Kasumi-1 (cell line): ENCODE measurements at places on chromosomes 16 and 17.

DNA sequence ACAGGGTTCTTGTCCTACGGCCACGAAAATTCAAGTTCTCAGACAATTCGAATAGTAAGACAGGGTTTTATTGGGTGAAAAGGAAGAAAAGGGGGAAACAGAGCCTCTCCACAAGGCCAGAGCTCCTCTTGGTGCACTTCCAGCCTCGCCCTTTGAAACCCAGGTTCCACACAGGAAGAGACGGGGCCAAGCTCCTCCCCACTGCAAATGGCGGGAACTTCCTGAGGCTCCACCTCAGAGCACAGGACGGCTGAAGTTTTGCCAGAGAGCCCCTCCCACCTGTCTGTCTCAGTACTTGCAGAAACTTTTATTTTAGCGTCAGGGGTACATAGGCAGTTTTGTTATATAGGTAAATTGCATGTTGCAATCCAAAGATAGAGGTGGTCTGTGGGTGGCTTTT, 165.7 kb upstream of the CDH8 start:
- no peak for DNase-seq

GRCh38 chr17:58535431-58535830, 21.0 kb upstream of the MTMR4 start:
- no peak for DNase-seq

GRCh38 chr17:44178133-44178532, 7.6 kb downstream of the ASB16 start:
- no peak for DNase-seq

DNA sequence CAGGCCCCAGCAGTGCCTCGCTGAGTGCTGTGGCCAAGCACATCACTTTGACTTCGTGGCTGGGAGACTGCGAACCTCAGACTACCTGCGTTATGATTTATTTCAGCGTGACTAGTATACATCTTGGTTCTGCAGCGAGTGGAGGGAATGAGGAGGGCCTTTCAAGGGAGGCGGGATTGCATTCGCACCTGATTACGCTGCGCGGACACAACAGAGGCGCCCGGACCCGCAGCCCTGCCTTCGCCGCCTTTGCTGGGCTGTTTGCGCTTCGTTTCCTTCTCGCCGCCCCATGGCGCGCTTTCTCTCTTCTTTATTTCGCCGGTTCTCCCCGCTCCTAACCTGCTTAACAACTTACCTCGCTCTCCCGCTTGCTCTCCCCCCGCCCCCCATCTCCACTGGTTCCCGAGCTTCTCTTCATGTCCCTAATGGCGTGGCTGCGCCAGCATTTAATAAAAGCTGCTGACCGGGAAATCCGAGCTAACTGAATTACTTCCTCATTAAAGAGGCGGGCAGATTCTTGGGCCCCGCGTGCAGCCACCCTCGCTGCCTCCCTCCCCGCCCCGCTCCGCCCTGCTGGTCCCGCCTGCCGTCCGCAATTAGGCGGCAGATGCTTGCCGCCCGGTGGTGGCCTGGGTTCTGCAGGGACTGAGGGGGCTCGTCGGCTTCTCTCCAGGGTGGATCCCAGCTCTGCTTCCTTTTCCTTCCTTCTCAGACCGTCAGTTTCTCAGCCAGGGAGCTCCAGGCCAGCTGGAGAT, 257.6 kb upstream of the SDK2 start:
- peak; percentile 2 for DNase-seq

DNA sequence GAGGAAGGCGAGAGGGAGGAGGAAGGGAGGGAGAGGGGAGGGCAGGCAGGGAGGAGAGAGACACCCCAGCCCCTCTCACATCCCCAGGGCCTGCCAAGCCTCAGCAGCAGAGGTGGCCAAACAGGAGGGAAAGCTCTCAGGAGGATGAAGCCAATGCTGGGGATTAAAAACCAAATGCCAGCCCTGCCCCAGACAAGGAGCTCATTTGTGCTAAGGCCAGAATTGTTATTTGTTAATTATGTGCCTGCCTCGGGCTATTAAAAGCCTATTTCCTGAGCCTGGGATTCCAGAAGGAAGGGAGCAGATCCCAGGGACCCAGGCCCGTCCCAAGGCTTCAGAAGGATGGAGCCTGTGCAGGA, 27.9 kb upstream of the GINS2 start:
- no peak for DNase-seq

DNA sequence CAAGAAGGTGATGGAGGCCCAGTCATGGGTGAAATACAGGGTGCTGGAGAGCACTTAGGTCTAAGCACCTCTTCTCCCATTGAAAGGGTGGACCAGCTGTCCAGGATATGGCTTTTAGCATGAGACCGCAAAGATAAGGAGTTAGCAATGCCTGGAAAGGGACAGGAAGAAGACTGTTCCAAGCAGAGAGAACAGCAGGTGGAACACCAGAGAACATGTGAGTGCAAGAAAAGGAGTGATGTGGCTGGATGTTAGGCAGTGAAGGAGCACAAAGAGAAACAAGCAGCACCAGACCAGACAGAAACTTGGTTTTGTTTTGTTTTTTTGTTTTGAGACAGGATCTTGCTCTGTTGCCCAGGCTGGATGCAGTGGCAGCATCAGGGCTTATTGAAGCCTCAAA, 45.4 kb upstream of the CCL1 start:
- no peak for DNase-seq
